AG04450 (cell line): ENCODE measurements at places on chromosomes 4 and X. TPM values are rescaled to one million over a fixed set of nuclear protein-coding genes. Genes with fewer than 3 reads are reported as not detected.

Gene TCEAL7
- 35.8 and 49.5 TPM in 2 replicates for polyA plus RNA-seq

Gene OPHN1
- 5.0 and 6.7 TPM in 2 replicates for polyA plus RNA-seq

Gene DUSP9
- not detected in 2 replicates for polyA plus RNA-seq

Gene RAB9B
- polyA plus RNA-seq: 0.52 and 0.71 TPM in 2 replicates

Gene HPF1
- polyA plus RNA-seq: 22.6 and 37.3 TPM in 2 replicates

Gene ZBED1
- 23.0 and 25.6 TPM in 2 replicates for polyA plus RNA-seq

Gene CNOT6L
- 10.7 and 11.2 TPM in 2 replicates for polyA plus RNA-seq

Gene MAGEA11
- polyA plus RNA-seq: not detected in 2 replicates

Gene TEC
- polyA plus RNA-seq: 0.17 and 0.21 TPM in 2 replicates

Gene SLC2A9
- polyA plus RNA-seq: 2.4 and 3.0 TPM in 2 replicates

Gene FAM9B
- polyA plus RNA-seq: not detected in 2 replicates

Gene MAGIX
- polyA plus RNA-seq: 0.40 and 0.82 TPM in 2 replicates

Gene CTBP1
- polyA plus RNA-seq: 72.6 and 97.9 TPM in 2 replicates

Gene NAT8L
- polyA plus RNA-seq: not detected in 2 replicates

Gene MFSD8
- polyA plus RNA-seq: 11.5 and 18.0 TPM in 2 replicates

Gene ITM2A
- not detected in 2 replicates for polyA plus RNA-seq

Gene DUX4
- polyA plus RNA-seq: not detected in 2 replicates

Gene IQCM
- polyA plus RNA-seq: 0.05 TPM in 1 of 2 replicates, not detected in the other

Gene KLHL4
- polyA plus RNA-seq: 0.17 and 0.33 TPM in 2 replicates

Gene IGSF1
- polyA plus RNA-seq: not detected in 2 replicates

Gene SLC9A6
- 10.7 and 14.7 TPM in 2 replicates for polyA plus RNA-seq
